NCI-H1694 treated with DMSO at 0.1 percent for 48 hours (cell line): ENCODE measurements at places on chromosomes 12 and 14.

DNA sequence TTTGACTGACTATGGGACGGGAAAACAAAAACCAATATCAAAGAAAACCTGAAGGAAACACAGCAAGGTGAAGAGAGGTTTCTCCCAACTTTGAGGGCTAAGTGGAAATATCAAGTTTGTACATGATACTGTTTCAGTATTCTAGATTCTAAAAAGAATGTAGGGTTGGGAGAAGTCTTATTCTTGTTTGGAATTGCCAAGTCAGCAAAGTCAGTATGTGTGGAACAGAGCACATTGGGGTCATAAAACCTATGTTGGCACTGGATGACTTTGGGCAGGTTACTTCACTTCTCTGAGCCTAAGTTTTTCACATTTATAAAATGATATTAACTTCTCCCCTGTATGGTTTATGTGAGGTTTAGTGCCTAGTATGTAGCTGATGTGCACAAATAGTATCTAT is 182.2 kb downstream of the ANO4 start:
- DNase-seq: no peak

DNA sequence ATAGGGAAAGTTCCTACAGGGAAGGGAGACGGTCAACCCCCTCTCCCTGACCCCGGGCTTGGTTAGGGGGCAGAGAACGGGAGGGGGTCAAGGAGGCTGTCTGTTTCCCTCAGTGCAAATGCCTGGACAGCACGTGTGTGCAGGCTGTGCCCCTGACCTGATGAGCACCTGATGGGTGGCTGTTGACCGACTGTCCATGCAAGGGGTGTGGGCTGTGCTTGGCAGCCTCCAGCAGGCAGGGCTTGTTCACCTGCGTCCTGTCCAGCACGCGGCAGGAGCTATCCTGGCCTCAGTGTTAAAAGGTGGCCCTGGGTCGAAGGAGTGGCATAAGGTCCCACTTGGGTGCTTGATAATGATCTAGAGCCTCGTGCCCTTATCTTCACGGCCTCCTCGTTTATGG is 221.0 kb downstream of the CACNA1C start:
- DNase-seq: no peak

- DNase-seq: peak; percentile 91
Observed at GRCh38 chr14:100557658-100558057, 29.6 kb downstream of the BEGAIN start.

GRCh38 chr12:106205208-106206069 is 42.4 kb downstream of the CKAP4 start:
- DNase-seq: no peak

DNA sequence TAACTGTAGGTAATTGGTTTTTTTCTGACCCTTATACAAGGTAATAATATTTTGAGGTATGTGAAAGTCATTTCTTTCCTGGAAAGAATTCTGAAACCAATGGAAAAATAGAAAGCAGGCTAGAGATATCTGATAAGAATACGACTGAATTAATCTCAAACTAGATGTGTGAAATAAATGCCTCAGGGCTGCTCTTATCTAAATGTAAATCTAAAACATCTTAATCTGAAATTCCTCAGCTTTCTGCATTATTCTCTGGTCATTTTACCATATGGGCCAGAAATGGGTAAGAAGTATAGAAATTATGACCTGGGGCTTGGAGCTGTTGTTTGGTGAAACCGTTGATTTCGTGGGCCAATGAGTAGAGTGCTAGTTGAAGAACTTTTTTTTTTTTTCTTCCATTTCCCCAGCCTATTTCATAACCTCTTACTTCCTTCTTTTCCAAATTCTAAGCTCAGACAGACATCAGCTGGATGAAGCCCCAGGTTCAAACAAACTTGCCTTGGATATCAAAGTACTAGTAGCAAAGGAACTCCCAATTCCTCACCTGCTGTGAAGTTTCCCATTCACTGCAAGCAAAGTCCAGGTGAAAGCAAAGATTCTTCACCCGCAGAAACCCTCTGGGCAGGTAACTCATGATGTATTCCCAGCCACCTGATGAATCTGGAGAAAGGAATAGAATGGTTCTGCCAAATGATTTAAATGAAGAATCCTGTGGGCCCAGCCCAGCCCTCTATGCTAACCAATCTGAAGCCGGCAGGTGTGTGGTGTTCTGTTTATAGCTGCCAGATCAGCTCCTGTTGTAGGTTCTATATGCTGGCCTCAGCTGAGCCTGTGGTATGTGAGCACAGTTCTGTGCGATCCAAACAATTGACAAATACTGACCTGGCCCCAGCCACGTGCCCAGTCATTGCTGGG is 9.7 kb upstream of the FOS start:
- no peak for DNase-seq
